CD4-positive, alpha-beta T cell (primary cell): ENCODE measurements at places on chromosomes 1 and 21.

DNA sequence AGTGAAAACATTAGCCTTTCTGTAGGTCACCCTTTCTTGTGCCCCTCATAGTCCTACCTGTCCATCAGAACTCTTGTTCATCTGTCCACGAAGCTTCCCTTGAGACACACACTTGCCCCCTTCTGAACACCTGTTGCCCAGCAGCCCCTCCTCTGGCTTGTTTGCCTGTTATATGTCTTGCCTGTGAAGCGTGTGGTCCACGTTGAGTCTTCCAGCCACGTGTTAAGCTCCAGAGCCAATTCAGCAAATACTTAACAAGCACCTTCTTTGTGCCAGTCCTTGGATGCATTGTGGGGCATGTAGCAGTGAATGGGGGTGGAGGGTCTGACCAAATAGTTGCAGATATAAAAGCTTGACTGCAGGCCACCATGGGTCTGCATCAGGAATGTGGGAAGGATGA lies 66.6 kb downstream of the MAN1C1 start:
- no peak for DNase-seq

GRCh38 chr1:67536957-67537666 lies 106.9 kb upstream of the SERBP1 start:
- no peak for DNase-seq

DNA sequence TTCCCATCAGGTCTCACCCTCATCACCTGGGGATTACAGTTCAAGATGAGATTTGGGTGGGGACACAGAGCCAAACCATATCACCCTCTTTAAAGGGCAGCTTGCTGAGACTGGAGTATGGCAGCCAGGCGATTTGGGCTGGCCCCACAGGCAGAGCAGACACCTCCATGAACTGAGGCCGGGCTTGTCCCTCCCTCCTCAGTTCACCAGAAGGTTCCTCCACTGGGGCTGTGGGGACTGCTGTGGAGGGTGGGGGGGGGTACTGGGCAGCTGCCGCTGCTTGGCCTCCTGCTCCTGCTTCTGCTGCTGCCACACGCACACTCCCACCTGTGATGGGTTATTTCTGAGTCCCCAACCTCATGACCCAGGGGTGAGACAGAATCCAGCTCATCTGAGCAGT lies 53.9 kb upstream of the PDE9A start:
- no peak for DNase-seq

- DNase-seq, result no peak
Observed at GRCh38 chr1:61887931-61888564, 145.8 kb downstream of the PATJ start.

DNA sequence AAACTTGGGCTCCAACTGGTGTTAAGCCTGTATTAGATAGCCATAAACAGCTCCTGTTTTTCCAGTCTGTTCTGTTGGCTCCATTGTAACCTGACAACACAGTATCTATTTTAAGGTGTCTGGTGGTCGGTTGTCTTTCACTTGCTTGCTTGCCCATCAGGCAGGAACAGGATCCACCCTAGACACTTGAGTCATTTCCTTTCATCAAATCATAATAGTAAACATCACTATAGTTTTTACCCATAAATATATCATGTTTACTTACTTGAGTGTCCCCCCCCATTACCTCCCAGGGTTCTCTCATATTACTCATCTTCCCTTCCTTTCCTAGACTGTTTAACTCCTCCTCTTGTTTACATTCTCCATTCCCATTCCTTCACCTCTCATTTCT lies 2.9 kb downstream of the DDI2 start:
- no peak for DNase-seq

GRCh38 chr1:109750920-109751319 lies 10.1 kb upstream of the GSTM3 start:
- DNase-seq, result no peak

DNA sequence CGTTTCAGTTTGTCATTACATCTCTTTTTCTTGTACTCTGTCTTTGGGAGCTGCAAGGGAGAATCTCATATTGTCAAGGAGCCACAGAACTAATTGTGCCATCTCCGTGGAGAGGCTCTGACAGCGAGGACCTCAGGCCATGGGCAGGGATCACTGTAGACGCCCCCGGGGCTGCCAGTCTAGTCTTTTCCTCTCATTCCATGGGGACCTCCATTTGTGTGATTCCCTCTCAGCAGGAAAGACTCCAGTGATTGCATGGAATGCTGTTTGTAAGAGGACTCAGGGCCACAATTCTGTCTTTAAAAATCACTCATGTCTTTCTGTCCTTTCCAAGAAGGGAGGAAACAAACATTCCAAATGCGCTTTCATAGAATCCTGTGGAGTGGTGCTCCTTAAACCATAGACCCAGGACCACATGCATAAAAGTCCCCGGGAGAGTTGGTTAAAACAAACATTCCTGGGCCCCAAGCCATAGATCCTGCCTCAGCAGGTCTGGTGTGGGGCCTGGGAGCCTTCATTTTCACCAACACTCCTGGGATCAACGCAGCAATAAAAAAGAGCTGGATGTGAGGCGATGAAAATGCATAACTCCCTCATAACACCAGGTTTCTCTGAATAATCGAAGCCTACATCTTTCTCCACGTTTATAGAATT lies 104.5 kb downstream of the ZP4 start:
- no peak for DNase-seq

DNA sequence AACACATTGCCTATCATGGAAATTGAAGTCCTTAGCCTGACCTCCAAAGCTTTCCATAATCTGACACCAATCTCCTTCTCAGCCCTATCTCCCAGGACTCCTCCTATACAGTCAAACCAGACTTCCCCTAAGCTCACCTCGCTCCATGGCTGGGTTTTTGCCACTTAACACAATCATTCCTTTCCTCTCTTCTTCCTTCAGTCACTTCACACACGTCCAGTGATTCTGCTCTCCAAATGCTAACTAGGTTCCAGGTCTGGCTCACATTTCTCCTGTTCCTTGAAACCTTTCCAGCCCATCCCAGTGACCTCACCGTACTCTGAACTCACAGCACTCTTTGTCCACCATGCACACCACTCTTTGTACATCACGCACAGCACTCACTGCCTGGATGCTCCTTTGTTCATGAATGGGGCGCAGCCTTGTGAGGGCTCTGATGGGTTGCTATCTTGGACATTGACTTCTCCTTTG lies 98.4 kb downstream of the GLUL start:
- DNase-seq, result no peak

- no peak for DNase-seq
Observed at GRCh38 chr1:25863486-25864262, 4.4 kb upstream of the AUNIP start.

DNA sequence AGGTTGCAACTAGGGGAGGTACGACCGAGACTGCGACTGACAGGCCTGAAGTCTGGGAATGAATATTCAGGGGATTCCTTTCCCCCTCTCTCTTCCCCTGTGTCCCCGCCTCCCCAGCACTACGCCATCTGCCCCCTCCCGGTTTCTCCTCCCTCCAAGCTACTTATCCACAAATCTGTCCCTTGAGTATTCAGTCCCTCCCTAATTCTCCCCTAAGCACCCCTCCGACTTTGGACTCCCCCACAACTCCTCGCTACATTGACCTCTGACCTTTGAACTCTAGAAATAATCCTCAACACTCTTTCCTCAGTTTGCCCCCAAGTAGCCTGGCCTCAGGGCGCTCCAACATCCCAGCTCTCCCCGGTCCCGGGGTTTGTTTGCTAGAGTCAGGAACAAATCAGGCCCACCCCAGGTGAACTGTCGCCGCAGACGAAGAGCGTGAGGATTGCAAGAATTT lies 393 bp downstream of the LYSMD1 start:
- DNase-seq, result no peak

DNA sequence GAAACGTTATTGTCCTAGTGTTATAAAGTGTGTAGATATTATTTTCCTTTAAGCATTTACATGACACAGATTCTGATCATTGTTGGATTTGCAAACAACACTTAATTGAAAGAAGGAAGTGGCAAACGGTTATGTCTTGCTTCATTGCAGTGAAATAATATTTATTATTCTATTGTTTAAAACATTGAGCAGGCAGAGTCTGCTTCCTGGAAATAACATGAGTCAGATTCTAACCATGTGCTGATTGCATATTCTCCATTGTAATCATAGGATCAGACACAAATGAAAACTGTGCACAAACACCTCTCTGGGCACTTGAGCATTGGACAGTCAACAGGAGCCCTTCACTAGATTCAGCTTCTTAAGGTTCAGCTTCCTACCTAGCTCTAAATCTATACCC lies 46.8 kb upstream of the USP25 start:
- no peak for DNase-seq

DNA sequence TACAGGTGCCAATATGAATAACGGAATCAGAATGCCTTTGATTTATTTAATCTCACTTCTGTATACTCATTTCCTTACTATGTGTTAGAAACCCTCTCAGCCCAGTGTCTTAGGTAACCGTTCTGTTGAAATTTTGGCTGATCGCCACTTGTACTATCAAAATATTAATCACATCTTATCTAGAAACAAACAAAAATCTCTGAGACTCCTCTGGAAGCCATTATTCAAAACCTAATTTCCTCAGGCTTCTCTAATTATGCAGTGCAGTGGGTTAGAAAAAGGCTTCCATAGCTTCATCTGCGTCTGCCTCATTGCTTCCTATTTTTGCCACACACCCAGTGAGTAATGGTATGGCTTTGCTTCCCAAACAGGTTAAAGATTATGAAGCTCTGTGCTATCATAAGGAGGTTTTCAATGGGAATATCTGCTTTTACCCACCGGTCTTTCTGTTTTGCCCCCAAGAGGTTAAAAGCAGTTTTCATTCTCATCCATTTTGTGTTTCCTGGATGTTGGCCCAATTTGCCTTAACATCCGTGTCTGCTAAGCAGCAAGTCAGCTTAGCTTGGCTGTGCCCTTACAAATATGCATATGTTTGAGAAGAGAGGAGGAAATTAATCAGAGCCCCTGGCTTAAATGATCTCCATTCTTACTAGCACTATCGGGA lies 129.6 kb downstream of the RYR2 start:
- DNase-seq, result no peak

- no peak for DNase-seq
Observed at GRCh38 chr1:228669242-228669585, 66.1 kb upstream of the RHOU start.

DNA sequence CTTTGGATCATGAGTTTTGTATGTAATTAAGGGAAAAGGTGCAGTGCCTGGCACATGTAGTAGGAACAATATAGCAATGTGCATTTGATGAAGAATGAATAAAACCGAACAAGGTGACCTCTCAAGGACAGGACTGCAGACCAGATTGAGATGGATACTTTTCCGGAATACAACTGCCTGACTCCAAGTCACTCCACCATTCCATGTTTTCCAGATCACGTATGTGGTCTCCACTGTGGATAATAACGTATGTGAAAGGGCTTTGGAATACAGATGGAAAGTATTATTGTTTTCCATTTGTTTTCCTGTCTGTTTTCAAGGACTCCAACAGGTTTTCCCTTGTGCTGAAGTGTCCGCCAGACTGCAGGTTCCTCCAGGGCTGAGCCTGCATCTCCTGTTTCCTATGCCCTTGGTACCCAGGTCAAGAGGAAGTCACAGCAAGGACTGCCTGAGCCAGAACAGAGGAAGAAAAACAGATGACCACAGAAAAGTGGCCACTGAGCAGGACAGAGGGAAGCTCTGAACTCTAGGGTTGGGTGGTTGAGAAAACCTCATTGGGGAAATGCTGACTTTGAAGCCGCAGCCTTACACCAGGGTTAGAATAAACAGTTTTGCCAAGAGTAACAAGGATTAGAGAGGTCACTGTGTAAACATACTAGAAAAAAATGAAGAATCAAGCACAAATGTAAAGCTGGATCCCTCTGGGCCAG lies 4.0 kb downstream of the CFAP45 start:
- no peak for DNase-seq

- no peak for DNase-seq
Observed at GRCh38 chr1:1337793-1338147, 6.7 kb downstream of the TAS1R3 start.

DNA sequence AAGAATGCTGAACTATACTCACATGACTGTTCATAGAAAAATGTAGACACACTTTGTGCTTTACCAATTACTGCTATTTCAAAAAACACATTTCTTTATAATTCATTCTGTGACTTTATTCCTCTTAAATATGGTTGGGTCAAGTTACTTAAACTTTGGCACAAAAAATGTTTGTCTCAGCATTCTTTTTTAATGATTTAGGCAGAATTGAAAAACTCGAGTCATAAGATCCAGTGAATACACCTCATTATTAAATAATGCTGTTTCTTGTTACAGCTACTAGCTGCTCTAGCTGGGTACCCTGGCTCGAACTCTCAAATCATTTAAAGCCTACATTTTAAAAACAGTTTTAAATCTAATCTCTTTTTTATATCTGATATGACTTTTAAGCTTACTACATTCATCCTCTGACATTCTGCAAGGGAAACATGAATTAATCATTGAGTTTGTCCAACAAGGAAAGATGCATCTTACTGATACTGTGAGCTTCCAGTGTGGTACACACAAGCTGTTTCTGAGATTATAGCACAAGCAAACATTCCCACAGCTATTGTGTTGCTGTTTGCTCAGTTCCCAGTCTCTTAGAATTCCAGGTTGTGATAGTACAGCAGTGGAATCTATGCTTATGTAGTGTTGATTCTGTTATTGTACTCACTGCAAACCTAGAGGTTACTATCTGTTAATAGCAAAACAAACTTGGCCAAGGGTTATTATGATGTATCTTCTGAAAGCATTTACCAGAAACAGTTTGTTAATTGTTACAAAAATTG lies 746.5 kb downstream of the USP25 start:
- no peak for DNase-seq

DNA sequence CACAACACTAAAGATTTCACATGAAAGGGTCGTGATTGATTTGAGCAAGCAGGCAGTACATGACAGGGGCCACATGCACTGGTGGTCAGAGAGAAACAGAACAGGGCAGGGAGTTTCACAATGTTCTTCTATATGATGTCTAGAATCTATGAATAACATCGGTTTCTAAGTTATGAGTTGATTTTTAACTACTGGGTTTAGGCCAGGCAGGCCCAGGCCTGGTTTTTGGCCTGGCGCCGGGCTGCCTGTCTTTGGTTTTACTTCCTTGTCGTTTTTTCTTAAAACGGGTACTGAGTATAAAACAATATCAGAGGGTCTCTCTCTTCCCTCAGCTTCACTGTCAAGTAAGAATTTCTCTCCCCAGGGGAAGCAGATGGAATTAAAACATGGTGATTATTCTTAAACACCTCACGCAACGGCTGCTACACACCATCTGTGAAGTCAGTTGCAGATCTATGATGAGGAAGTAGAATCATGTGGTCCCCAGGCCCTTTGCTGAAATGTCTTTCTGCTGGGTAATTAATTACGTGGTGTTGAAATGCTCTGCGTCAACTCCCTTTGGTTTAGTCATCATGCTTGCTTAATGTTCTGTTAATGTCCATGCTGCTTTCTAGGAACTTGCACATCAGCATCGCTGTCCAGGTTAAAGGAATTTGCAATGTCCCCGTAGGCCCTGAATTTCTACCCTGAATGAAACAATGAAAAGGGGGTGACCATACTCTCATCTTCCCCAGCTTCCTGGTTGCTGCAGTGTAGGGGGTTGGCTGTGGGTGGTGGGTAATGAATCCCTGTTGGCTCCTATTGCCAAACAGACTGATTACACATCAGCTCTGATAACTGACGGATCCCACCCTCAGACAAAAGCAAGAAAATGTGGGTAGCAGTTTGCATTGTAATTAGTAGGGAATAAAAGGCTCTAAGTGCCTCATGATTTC lies 70.3 kb downstream of the SERINC2 start:
- no peak for DNase-seq

- no peak for DNase-seq
Observed at GRCh38 chr21:27817902-27818623, 851.2 kb upstream of the ADAMTS5 start.

GRCh38 chr1:184647471-184647870 lies 107.2 kb downstream of the EDEM3 start:
- DNase-seq, result no peak
